ENCODE measurements at places on chromosomes 7 and 10.
A peak's percentile ranks its signal among the peaks of the same experiment; 100 is the strongest.

DNA sequence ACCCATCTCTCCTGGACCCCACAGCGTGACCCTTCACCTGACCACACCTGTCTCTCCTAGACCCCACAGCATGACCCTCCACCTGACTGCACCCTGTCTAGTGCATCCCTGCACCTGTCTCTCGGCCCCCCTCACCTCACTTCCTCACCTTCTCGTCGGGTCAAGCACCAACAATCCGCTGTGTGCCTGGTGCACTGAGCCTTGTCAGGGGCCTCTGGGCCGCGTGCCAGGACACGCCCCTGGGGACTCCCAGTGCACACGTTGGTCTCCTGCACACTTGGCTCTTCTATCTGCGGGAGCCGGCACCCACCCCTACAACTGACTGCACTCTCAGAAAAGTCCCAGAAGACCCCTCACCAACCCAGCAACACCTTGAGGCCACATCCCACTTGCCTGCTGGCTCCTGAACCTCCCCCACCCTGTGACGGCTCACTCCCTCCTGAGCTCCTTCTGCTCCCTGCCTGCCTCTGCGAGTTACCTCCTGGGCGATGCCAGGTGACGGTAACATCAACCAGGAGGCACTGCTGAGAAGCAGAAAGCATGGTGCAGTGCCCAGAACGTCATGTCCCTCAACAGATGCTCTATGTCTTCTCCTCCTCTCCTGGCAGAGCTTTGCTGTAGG, 147.6 kb downstream of the DIP2C start:
- DNase-seq, result no peak

- peak; percentile 62 for DNase-seq
Measured at GRCh38 chr10:110429301-110429700, 68.4 kb upstream of the DUSP5 start.

DNA sequence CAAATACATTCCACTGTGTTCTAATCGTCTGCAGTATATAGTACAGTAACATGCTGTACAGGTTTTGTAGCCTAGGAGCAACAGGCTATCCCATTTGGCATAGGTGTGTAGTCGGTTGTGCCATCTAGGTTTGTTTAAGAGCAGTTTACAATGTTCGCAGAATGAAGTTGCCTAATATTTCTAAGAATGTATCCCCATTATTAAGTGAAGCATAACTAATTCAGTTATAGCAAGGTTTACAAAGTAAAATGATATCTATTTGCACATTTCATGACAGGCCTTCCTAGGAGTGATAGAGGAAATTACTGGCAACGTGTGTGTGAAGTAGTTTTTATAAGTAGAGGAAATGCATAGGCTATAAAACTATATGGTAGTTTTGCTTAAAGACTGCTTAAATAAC, 4.0 kb downstream of the CREM start:
- DNase-seq, result no peak

GRCh38 chr7:140478246-140479061, 851 bp downstream of the MKRN1 start:
- peak; percentile 24 for DNase-seq

DNA sequence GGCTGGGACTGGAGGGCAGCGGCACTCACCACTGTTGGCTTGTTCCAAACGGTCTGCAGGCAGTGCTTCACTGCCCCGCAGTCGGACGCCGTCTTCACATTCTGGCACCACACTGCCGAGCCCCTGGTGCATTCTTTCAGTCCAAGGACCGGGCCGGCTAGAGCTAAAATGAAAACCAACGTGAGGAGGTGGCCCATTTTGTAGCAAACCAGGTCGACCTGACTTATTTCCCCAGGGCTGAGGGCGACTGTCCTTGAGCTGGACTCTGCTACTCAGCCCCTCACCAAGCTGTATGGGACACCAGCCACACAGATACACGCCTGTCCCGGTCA, 16.7 kb downstream of the PSAP start:
- no peak for DNase-seq

DNA sequence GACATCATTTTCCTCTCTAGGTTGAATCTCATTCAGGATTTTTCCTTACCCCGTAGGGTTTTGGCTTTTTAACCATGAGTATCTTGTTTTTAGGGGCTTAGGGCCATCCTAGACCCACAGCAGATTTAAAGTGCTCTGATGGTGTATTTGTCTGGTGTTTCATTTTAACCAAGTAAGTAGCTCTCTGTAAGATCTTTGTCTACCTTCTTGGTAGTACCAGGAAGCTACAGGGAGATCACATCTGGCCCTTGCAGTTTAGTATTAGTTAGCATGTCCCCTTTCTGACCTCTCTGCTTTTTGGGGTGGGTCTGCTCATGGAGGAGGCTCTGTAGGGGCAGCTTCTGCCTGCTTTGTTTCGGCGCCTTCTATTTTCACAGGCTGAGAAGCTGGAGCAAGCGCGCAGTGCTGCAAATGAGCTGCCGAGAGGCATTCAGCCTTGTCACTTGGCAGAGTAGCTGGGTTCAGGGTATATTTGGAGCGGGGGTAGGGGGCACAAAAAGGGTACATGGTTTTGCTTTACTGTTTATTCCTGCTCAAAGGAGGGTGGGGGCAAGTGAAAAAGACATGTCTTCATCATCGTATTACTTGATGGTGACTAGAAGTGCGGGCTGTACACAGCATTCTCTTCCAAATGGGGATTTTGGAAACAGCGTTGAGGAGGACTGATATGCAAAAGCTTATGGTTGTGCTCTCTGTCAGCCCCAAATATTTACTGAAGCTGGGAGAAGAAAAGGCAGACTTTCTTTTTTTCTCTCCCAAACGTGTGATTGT, 146.3 kb downstream of the CELF2 start:
- no peak for DNase-seq

- no peak for DNase-seq
Measured at GRCh38 chr10:17891435-17891834, 60.3 kb upstream of the SLC39A12 start.

DNA sequence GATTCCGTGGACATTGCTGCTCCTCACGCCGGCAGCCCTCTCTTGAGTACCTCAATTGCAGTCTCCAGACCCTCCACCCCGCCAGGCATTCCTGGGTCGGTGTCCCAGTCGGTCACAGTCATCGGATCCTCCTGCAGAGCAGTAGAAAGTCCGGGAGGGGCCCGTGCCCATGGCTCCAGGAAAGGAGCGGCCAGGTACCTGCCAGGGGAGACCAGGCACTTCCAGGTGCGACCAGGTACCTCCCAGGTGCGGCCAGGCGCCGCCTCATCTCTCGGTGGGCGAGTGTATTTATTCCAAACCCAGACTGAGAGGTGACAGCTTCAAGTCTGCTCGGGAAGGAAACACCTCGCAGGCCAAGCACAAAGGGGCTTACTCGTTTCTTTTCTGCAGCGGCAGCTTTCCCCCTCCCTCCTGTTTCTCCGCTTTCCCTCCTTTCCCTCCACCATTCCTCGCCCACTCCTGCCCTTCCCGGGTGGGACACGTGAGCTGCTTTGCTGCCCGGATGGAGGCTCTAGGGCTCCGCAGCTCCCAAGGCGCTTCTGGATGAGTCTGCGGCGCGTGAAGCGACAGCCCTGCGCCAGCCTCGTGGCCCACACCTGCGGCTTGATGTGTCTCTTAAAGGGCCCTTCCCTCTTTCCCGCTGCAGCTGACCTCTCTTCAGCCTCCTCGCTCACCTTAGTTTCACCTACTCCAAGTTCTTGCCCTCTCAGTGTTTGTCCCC, 39.4 kb upstream of the AGK start:
- no peak for DNase-seq

- no peak for DNase-seq
Measured at GRCh38 chr7:147199868-147200267, 1083.3 kb downstream of the CNTNAP2 start.

DNA sequence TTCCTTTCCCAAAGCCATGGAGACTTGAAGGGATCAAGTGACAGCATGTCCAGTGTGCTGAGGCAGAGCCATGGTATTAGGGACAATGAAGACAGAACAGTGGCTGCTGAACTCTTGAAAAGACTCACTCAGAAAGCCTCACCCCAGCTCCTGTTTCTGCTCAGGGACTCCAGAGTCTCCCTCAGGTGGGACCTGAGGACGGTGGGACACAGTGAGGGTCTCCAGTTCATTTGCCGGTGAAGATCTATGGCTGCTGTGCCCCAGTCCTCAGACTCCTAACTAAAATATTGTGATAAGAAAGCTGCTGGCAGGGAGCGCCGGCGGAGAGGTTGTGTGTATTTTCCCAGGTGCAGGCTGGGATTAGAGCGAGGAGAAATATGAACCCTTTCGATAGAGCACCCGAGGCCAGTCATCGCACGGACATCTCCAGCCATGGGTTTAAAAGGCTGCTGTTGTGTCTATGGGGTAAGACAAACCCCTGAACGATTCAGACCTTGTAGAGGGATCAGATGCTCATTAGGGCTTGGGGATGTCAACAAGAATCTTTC, 57.2 kb downstream of the C7orf25 start:
- no peak for DNase-seq

- no peak for DNase-seq
Measured at GRCh38 chr7:70589590-70589989, 542.4 kb upstream of the GALNT17 start.
